ENCODE measurements at places on chromosomes 3 and 15.

DNA sequence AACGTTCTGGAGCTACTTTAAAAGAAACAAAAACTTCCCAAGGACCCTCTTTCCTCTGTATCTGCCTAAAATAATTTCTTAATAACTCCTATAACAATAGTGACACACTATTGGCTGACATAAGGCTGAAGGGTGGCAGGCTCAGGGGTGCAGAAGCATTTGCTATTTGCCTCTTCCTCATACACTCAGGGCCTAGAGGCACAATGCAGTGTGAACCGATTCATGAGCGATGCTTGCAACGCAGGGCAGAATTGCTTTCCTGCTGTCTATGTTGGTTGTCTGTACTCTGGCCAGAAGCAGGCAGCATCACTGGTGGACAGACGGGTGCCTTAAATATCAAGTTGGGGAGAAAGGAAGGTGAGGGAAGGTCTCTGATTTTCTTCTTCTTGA is 157.4 kb downstream of the AGBL1 start:
- no peak for DNase-seq

GRCh38 chr15:69530991-69531664 is 78.5 kb downstream of the RPLP1 start:
- DNase-seq, result no peak

GRCh38 chr3:152865668-152866245 is 30.8 kb downstream of the P2RY1 start:
- peak; percentile 35 for DNase-seq

- no peak for DNase-seq
Measured at GRCh38 chr15:42070279-42070975, 23.9 kb downstream of the PLA2G4D start.

DNA sequence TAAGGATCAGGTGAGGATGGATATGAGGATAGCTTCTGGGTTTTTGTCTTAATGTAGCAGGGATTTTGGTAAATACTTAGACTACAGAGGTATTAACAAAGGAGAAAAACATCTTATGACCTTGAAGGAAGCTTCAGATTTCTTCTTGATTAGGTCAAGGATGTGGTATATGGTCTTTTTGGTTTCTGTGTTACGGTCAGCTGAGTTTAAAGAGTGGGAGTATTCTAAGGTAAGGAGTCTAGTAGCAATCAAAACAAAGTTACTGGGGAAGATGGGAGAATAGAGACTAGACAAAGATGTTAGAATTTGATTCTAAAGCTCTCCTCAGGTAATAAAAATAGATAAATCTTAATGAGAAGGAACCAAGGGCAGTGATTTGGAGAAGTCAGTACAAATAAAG is 6.2 kb downstream of the HMG20A start:
- no peak for DNase-seq

GRCh38 chr3:134040066-134040465 is 10.3 kb upstream of the SLCO2A1 start:
- no peak for DNase-seq

DNA sequence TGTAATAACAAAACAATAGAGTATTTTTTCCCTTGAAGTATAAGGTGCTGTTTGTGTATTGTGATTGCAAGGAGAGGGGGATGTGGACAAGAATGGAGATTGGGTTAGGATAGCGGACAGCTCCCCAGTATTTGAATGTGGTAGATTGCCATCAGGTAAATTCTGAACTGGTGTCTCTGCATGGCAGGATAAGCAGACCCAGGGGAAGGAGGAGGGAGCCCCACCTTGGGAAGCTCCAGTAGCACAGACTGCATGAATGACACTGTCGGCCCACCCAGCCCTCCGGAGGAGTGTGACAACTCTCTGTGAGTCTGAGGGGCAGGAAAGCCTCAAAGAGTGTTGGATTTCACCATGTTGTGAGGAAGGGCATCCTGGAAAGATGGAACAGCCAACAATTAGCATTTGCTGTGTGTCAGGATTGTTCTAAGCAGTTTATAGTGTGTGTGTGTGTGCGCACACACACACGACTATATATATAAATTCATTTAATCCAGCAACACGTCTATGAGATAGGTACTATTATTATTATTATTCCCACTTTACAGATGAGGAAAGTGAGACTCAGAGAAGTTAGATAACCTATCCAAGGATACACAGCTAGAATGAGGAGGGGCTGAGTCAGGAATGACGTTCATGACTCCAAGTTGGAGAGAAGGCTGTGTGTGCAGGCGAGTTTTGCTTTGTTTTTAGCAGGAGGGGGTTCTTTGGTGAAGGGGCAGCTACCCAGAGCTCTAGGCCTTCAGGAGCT is 63.4 kb upstream of the LCTL start:
- DNase-seq, result peak; percentile 72

- no peak for DNase-seq
Measured at GRCh38 chr3:152267831-152268554, 736 bp upstream of the MBNL1 start.

- no peak for DNase-seq
Measured at GRCh38 chr3:66140743-66141372, 79.9 kb upstream of the SLC25A26 start.

Data from hematopoietic multipotent progenitor cell treated with erythropoietin and hydrocortisone succinate and interleukin-3 and kit ligand, for 6 days (in vitro differentiated cells).